ENCODE measurements at places on chromosomes 2 and 18.
A peak's percentile ranks its signal among the peaks of the same experiment; 100 is the strongest.

GRCh38 chr2:240711296-240711695, 19.6 kb downstream of the AQP12A start:
- DNase-seq = no peak
- peaks cover 3% of the 10 kb centered on the region for H3K4me1 ChIP-seq
- H3K4me3 ChIP-seq = no peak overlapping the region
- no peaks in the 10 kb centered on the region for H3K27me3 ChIP-seq
- no peaks in the 10 kb centered on the region for H3K36me3 ChIP-seq

DNA sequence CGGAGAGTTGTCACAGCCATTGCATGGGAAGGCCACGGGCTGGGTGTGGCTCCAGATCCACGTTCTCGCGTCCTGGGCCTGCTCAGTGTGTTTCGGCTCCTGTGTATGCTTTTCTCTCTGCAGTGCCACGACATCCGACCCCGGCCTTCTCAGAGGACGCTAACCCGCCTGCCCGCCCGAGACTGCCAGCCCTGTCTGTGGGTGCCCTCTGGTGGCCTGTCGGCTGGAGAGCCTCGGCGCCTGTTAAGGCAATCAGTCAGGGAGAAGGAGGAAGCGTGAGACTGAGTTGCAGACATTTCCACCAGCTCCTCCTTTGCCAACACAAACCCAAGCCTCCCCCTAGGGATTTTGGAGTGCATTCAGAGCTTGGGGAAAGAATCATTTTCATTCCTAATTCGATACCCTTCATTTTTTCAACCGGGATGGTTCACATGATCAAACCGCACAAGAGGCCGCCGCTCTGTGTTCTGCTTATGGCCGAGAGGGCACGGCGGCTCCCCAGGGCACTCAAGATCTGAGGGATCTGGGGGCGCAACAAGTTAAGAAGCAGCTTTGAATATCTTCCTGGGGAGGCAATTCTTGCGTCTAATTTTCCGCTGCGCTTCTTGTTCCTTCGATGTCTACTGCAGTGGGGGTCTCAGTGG, 37.5 kb upstream of the ZBTB7C start:
- no peaks in the 10 kb centered on the region for H3K36me3 ChIP-seq
- peaks cover 13% of the 10 kb centered on the region for H3K27me3 ChIP-seq
- no peak overlapping the region for H3K4me3 ChIP-seq
- no peak overlapping the region for H3K27ac ChIP-seq
- peak; percentile 41 for DNase-seq

- H3K4me1 ChIP-seq = peaks cover 10% of the 10 kb centered on the region
- DNase-seq = no peak
- no peak overlapping the region for H3K4me3 ChIP-seq
- H3K36me3 ChIP-seq = no peaks in the 10 kb centered on the region
- no peak overlapping the region for H3K27ac ChIP-seq
Measured at GRCh38 chr2:46258937-46259776, 38.0 kb upstream of the EPAS1 start.

GRCh38 chr2:199404841-199405240, 52.9 kb downstream of the SATB2 start:
- no peaks in the 10 kb centered on the region for H3K36me3 ChIP-seq
- peaks cover 3% of the 10 kb centered on the region for H3K27me3 ChIP-seq
- DNase-seq = no peak
- H3K27ac ChIP-seq = no peak overlapping the region

DNA sequence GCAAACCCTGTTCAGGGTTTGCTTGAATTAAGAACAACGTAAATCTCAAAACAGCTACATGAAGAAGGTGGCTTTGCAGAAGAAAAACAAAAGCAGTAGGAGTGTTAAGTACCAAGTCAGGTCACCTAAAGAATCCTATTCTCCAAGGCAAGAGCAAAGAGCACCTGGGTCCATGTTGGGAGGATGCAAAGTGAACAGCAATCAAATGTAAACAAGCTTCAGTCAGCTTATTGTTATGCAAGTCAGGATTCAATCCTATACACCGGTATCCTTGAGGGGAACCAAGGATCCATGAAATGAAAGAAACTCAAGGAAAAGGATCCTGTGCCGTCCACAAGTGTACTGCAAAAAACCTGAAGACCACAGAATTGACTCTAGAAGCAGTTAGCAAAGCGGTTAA, 261.0 kb upstream of the DDX18 start:
- H3K36me3 ChIP-seq = no peaks in the 10 kb centered on the region
- H3K27me3 ChIP-seq = no peaks in the 10 kb centered on the region
- H3K4me1 ChIP-seq = no peaks in the 10 kb centered on the region
- DNase-seq = no peak
- no peak overlapping the region for H3K4me3 ChIP-seq

DNA sequence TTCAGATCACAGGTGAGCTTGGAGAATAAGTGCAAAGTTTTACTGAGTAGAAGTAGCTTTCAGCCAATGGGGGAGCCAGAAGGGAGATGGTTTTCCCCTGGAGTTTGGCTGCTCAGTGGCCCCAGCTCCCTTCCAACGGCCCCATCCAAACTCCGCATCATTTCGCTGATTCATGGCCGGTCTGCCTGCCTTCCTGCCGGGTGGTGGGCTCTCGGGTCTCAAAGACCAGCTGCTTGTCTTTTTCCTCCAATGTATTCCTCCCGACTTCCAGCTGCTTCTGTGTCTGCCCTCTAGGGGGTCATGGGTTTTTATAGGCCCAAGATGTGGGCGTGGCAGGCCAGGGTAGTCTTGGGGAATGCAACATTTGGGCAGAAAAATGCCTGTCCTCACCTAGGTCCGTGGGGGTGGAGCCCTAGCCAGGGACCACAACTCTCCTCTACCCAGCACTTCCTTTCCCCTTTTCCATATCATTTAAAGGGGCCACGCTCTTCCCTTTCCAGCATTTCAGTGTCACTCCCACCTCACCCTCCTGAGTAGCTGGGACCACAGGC, 73.5 kb downstream of the MEX3C start:
- no peaks in the 10 kb centered on the region for H3K36me3 ChIP-seq
- no peaks in the 10 kb centered on the region for H3K27me3 ChIP-seq
- no peak for DNase-seq
- no peak overlapping the region for H3K27ac ChIP-seq
- no peak overlapping the region for H3K4me3 ChIP-seq

GRCh38 chr2:8322634-8323033, 359.2 kb upstream of the ID2 start:
- DNase-seq = no peak
- no peaks in the 10 kb centered on the region for H3K27me3 ChIP-seq
- no peaks in the 10 kb centered on the region for H3K36me3 ChIP-seq
- no peak overlapping the region for H3K4me3 ChIP-seq
- H3K4me1 ChIP-seq = peaks cover 10% of the 10 kb centered on the region

DNA sequence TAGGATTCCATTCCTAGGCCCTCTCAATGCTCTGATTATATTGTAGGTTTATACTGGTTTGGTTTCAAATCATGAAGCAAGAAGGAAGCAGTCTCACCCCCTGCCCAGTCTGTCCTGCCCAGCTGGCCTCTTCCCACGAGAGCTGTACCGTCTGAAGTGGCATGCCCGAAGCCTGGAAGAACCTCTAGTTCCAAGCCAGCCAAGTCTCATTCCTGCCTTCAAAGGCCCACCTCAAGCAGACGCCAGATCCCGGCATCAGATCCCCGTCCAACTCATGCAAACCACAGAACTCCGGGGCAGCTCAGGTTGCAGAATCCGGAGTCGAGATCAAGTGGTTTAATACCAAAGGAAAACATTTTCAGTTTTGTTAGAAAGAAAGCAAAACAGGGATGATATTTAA, 234.4 kb downstream of the LPIN1 start:
- H3K27me3 ChIP-seq = no peaks in the 10 kb centered on the region
- no peaks in the 10 kb centered on the region for H3K36me3 ChIP-seq
- DNase-seq = no peak
- no peaks in the 10 kb centered on the region for H3K4me1 ChIP-seq

- H3K27ac ChIP-seq = no peak overlapping the region
- H3K4me1 ChIP-seq = peaks cover 47% of the 10 kb centered on the region
- no peaks in the 10 kb centered on the region for H3K36me3 ChIP-seq
- DNase-seq = no peak
- H3K4me3 ChIP-seq = no peak overlapping the region
- H3K27me3 ChIP-seq = no peaks in the 10 kb centered on the region
Measured at GRCh38 chr18:13461936-13462335, 243.4 kb downstream of the LDLRAD4 start.

DNA sequence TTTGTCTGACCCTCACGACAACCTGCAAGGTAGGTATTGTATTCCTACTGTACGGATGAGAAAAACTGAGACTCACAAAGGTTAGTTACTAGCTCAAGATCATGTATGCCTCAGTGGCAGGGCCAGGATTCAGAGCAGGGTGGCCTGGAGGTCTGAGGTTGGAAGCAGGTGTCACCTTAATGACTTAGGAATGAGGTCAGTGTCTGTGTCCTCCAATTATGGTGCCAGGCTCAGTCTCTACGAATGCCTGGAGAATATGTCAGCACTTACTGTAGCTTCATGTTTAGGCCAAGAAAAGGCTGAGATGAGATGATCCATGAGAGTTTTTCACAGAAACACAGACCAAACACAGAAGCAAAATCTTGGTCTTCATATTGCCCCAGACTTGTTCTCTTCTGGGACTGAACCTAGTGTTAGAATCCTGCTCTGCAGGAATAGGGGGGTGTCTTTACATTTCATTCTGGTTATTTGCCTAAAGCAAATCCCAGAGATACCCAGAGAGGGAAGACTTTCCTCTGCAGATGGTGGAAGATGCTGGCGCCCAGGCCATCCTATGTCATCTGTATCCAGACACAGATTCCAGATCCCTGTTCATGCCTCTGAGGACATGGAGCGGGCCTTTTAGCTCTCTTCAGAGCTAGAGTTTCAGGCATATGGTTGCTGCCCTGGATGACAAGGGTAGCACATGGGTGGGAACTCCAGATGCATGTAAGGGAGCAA, 16.3 kb upstream of the RAB10 start:
- no peak overlapping the region for H3K4me3 ChIP-seq
- peak overlapping the region; percentile 28 for H3K27ac ChIP-seq
- no peaks in the 10 kb centered on the region for H3K27me3 ChIP-seq
- H3K36me3 ChIP-seq = no peaks in the 10 kb centered on the region
- H3K4me1 ChIP-seq = peaks cover 38% of the 10 kb centered on the region

GRCh38 chr18:40148960-40149359, 1806.1 kb upstream of the PIK3C3 start:
- no peak overlapping the region for H3K27ac ChIP-seq
- H3K27me3 ChIP-seq = no peaks in the 10 kb centered on the region
- H3K36me3 ChIP-seq = no peaks in the 10 kb centered on the region
- no peak overlapping the region for H3K4me3 ChIP-seq
- no peaks in the 10 kb centered on the region for H3K4me1 ChIP-seq
- DNase-seq = no peak

GRCh38 chr2:31000970-31001369, 137.3 kb downstream of the GALNT14 start:
- H3K36me3 ChIP-seq = no peaks in the 10 kb centered on the region
- no peak for DNase-seq
- no peak overlapping the region for H3K27ac ChIP-seq
- H3K27me3 ChIP-seq = no peaks in the 10 kb centered on the region
- H3K4me3 ChIP-seq = no peak overlapping the region
- H3K4me1 ChIP-seq = no peaks in the 10 kb centered on the region

- no peak overlapping the region for H3K27ac ChIP-seq
- H3K36me3 ChIP-seq = no peaks in the 10 kb centered on the region
- DNase-seq = no peak
Measured at GRCh38 chr2:190121971-190122370, 59.4 kb upstream of the MSTN start.

GRCh38 chr2:62254424-62255266, 58.7 kb downstream of the B3GNT2 start:
- H3K27ac ChIP-seq = no peak overlapping the region
- no peaks in the 10 kb centered on the region for H3K36me3 ChIP-seq
- no peak overlapping the region for H3K4me3 ChIP-seq

DNA sequence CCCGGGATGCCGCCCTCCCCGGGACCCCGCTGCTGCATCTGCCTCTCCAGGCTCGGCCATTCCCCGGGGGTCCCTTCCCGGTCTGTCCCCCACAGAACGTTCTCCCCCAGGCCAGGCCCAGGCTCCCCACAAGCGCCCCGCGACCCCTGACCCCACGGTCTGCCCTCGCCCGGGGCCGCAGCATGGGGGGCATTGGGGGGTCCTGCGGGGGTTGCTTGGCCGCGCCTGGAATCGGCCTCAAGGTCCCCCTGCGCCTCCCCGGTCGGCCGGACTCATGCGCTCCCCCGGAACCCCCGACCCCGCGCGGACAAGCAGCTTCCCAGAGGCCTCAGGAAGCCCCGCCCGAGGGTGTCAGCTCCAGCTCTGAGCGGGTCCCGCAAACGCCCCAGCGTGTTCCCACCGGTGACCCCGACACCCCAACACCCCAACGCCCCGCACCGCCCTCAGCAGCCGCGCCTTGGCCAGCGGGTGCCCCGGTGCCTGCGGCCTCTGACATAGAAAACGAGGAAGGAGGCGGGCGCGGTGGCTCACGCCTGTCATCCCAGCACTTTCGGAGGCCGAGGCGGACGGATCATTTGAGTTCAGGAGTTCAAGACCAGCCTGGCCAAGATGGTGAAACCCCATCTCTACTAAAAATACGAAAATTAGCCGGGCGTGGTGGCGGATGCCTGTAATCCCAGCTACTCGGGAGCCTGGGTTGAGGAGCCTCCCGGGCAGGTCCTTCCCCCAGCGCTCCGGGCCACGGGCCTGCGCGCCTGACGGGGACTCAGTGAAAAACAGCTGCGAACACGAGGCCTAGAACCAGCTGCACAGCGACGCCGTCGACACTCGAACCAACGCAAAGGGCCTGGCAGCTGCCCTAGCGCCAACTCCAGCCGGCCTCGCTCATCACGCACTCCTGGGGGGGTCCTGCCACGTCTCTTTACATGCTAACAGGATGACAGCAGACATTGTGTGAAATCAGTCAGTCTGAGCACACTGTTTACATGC, 61.8 kb upstream of the CTDP1 start:
- peaks cover 21% of the 10 kb centered on the region for H3K27me3 ChIP-seq
- H3K4me1 ChIP-seq = peaks cover 2% of the 10 kb centered on the region

GRCh38 chr2:6590442-6590841, 275.3 kb downstream of the CMPK2 start:
- no peak overlapping the region for H3K27ac ChIP-seq
- no peak for DNase-seq
- no peaks in the 10 kb centered on the region for H3K4me1 ChIP-seq
- no peaks in the 10 kb centered on the region for H3K36me3 ChIP-seq
- no peaks in the 10 kb centered on the region for H3K27me3 ChIP-seq

DNA sequence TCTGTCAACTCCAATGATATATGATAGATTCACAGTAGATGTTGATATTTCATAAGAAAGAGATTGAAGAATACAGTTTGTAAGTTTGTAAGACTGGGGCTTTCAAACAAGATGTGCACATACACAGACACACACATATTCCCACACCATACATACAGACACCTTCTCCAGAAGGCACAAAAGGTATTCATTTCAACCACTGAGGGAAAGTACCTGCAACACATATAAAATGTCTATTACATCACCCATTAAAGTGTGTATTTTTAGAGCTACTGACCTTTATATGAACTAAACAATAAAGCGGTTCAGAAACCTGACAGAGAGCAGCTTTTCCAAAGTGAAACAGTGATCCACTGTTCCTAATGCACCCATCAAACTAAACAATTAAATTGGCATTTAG, 53.3 kb downstream of the CCDC148 start:
- no peaks in the 10 kb centered on the region for H3K4me1 ChIP-seq
- no peak overlapping the region for H3K27ac ChIP-seq
- no peak overlapping the region for H3K4me3 ChIP-seq
- H3K27me3 ChIP-seq = no peaks in the 10 kb centered on the region
- H3K36me3 ChIP-seq = no peaks in the 10 kb centered on the region
- no peak for DNase-seq
